ENCODE measurements at places on chromosomes 2 and 18.

DNA sequence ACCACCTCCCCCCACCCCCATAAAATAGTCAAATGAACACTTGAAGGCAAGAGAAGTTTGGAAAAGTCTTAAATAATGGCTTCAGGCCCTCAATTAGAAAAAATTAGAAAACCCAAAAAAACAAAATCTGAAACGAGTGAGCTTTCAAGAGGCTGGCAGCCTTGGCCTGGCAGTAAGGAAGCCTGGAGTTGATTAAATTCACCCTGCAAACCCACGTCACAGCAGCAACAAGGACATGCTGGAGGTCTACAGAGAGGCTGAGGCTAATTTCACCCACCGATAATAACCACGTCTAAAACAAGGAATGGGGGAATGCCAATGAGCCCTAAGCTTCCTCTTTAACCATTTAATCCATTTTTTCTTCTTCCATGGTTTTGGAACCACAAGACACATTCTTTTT, 122.7 kb upstream of the SMAD7 start:
- DNase-seq, result no peak

DNA sequence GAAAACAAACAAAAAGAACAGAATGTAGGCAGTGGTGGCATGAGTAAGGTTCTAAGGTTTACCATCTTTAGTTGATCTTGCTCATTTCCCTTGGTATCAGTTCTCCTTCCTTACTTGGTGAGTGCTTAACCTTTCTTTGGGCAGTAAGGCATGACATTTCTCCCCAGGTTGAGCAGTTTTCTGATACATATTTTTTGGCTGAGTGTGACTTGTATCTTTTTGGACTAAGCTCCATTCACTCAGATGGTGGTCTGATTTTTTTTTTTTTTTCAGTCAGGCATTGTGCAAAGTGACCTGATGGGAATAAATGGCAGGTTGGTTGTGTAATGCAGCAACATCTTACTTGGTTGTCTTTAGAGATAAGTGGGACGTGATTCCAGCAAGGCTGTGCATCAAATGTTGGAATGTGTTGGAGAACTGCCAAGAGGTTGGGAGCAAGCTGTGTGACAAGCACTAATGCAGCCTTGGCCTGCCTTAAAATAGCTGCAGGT, 15.1 kb downstream of the SPTBN1 start:
- DNase-seq, result no peak

GRCh38 chr2:174835797-174836255, 71.6 kb upstream of the CHRNA1 start:
- no peak for DNase-seq

DNA sequence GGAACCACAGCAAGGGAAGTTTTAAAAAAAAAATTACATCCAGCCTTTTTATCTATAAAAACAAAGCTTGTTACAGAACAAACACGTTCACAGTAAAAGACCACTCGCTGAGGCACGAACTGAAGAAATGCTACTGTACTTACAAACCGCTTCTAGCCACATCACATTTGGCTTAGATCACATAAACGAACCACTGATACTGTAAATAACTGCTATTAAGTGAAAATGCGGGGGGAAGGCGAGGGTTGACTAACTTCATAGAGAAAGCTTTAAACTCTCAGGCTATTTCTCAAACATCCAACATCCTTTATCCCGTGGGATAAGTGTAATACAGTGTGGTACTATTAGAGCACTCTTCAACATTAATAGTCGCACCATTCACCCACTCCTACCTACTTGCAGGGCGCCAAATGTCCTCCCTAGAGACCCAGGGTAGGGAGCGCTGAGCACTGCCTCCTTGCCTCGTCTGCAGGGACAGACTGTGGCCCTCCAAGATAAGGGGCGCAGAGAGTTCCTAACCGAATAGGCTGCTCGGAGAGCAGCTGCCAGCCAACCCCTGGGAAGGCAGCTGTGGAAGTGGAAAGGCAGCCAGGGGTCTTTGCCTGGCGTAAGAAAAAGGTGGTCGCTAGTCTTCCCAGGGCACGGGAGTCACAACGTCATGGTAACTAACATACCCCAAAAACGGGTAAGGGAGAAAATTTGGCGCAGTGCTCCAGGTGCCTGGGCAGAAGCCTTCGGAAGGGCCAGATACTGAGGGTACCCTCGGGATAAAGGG, 854 bp downstream of the GPR155 start:
- no peak for DNase-seq

- DNase-seq, result no peak
Measured at GRCh38 chr18:10343778-10344177, 110.7 kb upstream of the APCDD1 start.

- DNase-seq, result no peak
Measured at GRCh38 chr2:1979569-1979968, 235.3 kb upstream of the PXDN start.

DNA sequence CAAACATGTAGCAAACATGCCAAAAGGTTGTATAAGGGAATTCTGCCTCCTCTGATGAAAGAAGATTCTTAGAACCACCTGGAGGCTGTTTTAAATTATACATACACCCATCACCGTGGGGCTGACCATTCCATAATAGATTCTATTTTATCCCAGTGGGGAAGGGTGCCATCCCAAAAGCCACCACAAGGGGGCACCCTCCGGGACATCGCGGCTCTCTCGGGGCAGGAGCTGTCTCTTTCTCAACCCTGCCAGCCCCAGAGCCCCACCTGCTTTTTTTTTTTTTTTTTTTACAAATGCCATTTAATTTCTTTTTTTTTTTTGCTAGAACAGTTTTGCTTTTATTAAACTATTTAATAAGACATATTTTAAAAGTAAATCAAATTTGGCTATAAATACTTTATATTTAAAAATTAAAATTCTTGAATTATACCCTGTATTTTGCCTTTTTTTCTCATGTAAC, 8.6 kb upstream of the MTCL1 start:
- DNase-seq, result no peak

DNA sequence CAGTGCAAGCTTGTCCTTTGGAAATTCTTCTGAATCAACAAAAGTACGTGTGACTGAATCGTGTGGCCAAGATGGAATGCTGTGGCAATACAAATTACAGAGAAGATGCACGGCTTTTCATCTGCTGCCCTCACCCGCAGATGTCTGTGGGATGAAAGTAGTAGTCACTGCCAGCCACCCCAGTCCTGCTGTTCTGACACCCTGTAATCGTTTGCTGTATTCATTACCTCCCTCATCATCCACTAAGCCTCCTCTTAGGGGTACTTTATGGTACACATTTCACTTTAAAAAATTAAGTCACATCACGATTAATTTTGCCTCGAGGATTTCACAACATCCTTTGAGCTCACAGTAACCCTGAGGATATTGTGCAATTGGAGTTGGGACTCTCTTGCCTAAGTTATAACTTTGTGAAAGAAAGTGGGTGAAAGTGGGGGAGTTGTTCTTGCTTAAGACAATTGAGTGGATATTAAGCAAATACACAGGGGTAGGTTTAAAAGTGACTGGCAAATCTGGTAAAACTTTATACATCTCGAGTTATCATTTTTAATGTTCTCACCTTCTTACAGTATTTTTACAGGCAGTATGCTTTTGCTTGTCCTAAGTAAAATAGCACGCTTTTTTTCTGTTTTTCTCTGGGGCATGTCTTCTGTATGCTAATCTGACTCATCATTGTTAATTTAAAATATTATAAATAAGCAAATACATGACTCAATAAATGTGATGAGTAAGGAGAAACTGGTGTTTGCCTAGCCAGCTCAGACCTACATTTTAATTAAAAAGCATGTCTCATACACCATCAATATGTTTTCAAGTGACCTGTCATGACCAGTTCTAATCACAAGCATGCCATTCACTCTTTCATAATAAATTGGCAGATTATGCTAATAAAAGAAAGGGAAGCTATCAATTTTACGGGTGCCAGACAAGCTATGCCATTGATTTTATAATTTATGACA, 680.9 kb downstream of the IRS1 start:
- no peak for DNase-seq

Measured in SHP77 treated with DMSO at 0.1 percent for 48 hours (cell line).